ENCODE measurements at places on chromosomes 6 and 20.

- DNase-seq = no peak
These were observed 1.4 kb upstream of the COL11A2 start for GRCh38 chr6:33193619-33194018.

DNA sequence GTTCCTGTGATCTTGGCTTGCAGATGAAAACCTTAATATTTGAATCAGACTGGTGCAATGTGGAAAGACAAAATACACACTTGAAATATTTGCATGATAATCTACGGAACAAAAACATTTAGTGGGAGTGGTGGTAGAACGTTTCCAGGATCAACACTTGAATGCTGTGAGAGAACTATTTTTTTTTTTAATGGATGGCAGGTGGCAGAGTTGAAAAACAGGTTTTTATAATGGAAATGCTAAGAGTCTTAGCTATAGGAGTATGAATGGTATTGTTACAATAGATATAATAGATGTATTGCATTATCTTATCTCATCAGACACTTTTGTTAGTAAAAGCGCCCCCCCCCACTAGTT, 49.2 kb downstream of the CDKAL1 start:
- no peak for DNase-seq

- DNase-seq = no peak
These were observed at the start of gene SMLR1 for GRCh38 chr6:130827247-130828149. Gene SMLR1 (plus strand): TSS chr6:130827406. CDS start chr6:130827414, 8 bp downstream.

- no peak for DNase-seq
These were observed 240.5 kb upstream of the PRSS16 start for GRCh38 chr6:27007020-27007419.

- DNase-seq = no peak
These were observed 380.1 kb upstream of the SULF2 start for GRCh38 chr20:48165401-48165685.

DNA sequence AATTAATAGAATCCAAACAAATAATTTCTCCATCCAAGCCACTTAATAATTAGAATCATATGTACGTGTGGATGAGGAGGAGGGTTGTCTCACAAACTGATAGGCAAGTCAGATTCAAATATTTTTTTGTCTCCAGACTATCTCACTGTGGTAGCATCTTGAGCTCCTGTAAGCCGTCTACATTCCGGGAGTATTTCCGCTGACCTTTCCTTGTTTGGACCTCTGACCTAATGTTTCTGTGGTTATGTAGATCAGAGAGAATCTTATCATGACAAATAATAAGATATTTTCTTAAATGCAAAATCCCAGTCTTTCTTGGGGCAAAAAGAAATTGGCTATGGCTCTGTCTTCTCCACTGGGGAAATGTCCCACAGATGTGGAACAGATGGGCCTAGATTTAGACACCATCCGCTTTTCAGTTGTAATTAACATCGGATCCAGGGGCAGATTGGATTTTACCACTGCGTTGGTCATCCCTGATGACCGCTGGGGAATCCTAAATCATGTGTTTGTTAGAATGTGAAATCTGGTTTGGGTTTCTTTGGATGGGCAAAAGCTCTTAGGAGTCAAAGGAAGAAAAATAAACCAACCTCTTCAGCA, 197.1 kb upstream of the RIN2 start:
- DNase-seq = no peak

- no peak for DNase-seq
These were observed 176.7 kb downstream of the HACE1 start for GRCh38 chr6:104682722-104683643.

- no peak for DNase-seq
These were observed 139.3 kb upstream of the FOXA2 start for GRCh38 chr20:22723659-22724058.

DNA sequence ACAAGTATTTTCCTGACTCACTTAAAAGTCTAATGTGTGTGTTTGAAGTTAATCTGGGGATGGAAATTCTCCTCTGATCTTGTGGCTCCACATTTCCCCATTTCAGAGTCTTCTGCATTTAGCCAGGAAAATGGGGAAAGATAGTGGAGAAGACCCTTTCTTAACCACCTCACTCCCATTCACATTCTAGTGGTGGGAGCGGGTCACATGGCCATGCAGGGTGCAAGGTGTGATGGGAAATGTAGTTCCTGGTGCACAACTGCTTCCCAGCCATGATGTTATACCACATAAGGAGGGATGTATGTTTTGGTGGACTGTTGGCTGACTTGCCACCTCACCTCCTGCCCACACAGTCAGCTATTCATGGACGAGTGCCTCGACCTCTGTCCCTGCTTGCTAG, 61.8 kb downstream of the BANF2 start:
- DNase-seq = no peak

- DNase-seq = no peak
These were observed 116.0 kb upstream of the JARID2 start for GRCh38 chr6:15129887-15130286.

- peak; percentile 29 for DNase-seq
These were observed 162.5 kb downstream of the VEGFA start for GRCh38 chr6:43932259-43933147.

Measured in tibial artery (tissue), 4 donors.